ENCODE measurements at places on chromosomes 2 and 18. TPM values are rescaled to one million over a fixed set of nuclear protein-coding genes. Genes with fewer than 3 reads are reported as not detected.

DNA sequence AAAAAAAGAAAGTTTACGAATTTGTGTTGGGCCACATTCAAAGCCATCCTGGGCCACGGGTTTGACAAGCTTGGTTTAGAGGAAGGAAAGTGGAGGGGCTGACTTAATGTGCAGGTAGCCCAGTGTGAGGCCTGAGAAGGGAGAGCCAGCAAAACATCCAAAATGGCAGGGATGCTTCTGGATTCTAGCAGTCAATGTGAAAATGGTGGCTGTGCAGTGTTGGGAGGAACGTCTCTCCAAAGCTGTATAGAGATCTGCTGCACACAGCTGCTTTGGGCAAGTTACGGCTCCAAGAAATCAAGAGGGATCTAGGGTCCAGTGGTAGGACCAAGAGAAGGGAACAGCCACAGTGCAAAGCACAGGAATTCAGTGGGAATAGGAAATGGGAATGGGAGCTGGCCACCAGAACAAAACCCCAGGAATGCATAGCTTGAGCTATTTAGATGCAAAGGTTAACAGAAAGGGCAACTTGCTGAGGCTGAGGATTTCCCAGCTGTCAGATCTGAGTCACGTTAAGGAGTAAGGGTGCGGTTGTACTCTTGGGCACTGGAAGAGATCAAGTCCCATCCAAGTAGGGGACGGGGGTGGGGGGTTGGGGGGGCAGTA, 70.6 kb downstream of the B3GNT2 start:
- no peak for DNase-seq

GRCh38 chr2:129744649-129745048, 234.8 kb upstream of the RAB6C start:
- DNase-seq: no peak

DNA sequence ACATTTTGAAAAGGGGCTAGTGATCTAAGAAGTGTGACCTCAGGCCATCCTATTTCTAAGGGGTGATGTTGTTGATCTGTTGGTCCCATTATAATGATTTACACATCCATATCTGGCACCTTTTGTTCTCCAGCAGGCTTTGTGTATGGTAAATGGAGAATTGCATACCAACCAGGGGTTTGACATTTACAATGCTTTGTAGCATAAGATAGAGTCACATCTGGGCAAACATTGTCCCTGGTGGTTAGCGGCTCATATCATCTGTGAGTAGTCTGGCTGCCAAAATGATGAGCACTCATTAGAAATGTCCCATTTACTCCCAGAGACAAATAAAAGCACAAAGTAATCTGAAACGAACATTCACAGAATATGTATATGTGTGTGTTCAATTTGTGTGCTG, 1775.5 kb upstream of the CELF4 start:
- DNase-seq: no peak

DNA sequence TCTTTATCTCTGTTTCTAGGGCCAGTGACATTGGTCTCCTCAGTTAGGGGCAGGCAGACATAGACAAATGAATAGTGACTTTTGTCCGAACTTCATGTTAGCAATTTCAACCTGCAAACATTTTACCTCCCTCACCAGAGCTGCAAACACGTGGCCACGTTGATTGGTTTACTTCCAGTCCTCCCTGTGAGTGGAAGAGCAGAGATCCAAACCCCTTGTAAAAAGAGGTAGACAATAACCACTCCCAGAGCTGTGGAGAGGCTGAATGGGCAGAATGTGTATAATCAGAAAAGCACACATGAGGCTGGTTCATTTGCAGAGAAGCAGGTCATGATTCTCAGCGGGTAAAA, 31.1 kb downstream of the CTIF start:
- DNase-seq: no peak

GRCh38 chr18:8944871-8945245, 157.6 kb upstream of the NDUFV2 start:
- no peak for DNase-seq

GRCh38 chr2:38113981-38114708, 38.2 kb upstream of the CYP1B1 start:
- DNase-seq: no peak

DNA sequence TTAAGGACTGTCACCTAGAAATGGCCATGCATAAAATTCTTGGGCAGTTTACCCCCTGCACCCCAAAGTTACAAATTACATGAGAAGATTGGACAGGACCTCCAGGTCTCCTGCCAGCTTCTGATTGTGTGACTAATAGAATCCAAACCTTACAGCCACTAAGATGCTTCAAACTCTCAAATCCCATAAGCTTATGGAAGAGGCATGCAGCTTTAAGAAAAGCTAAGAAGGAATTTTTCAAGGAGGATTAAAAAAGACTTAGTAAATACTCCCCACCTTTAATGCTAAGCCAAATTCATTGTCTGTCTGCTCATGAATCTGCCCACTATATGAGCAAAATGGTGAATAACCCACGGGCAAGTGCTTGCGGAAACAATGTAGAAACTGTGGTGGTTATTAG, 86.3 kb downstream of the MAIP1 start:
- no peak for DNase-seq

- no peak for DNase-seq
These were observed 316.6 kb upstream of the NCKAP5 start for GRCh38 chr2:133884739-133885381.

DNA sequence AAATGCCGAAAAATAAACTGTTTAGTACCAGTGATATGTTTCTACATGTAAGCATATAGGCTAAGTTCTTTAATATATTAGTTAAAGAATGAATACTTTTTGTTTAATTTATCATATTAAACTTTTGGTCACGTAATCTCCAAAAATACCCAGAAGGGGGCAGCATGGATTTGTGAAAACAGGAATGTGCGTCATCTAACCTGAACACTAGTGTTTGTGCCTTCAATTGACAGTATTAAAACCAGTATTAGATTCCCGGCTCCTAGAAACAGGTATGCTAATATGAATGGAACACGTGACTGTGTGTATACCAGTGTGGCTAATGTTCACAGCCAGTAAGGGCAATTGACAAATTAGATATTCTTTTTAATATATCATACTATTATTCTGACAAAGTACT, 51.8 kb downstream of the WDR7 start:
- no peak for DNase-seq

SERPINB13 gene
- not detected for total RNA-seq

CDK5R2 gene
- total RNA-seq: 0.14 TPM

PPP4R3B gene
- total RNA-seq: 75.8 TPM

CYRIA gene
- total RNA-seq: 15.3 TPM

PROM2 gene
- 2.3 TPM for total RNA-seq
